ENCODE measurements at places on chromosomes 7 and 10.

DNA sequence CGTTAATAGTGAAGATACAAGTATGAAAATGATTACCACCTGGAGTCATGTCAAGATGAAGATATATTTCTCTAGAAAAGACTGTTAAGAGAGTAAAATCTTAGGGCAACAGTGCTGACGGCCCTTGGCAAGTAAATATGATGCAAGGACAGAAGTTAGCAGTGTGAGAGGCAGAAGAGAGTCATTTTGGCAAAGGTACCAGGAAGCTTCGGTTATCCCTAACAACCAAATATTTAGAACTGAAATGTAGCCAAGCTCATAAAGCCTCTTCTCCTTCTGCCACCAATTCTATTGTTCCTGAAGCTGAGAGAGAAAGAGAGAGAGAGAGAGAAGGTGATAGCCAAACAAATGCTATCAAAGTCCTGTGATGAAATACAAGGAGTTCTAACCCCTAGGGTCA lies 109.6 kb downstream of the MACC1 start:
- peak; percentile 59 for DNase-seq

- peak; percentile 68 for DNase-seq
Measured at GRCh38 chr7:19377611-19378344, 232.6 kb upstream of the FERD3L start.

DNA sequence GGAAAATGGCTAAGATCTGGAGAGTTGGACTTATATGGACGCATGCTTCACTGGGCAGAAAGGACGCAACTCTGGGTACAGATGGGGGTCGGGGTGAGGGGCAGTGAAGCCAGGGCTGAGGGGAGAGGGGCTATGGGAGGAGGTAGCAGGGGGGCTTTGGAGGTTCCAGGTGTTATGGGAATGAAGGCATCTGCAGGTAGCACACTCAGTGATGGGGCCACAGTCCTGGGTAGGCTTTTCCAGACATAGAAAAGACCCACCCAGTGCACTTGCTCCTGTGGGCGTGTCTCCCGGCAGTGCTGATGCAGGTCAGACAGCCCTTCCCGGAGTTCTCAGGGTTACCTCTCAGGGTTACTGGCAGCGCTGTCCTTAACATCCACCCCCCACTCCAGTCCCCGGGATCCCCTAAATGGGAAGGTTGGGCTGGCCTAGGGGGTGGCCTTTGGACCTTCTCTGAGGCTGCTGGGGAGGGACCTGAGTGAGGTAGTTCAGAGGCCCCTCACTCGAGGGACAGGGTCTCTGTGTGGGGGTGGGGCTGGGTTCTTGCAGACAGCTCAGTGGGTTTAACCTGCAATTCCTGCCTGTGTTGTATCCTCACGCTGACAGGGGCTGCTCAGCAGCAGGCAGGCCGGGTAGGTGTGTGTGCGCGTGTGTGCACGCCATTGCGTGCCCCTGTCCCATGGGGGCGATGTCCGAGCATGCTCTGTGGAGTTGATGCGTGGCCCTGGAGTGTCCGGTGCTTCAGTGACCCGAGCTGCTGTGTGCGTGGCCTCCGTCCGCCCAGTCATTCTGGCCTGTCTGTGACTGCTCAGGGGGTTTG lies 6.2 kb downstream of the ZYX start:
- no peak for DNase-seq

- no peak for DNase-seq
Measured at GRCh38 chr10:74151879-74152722, 1.1 kb downstream of the ADK start.

DNA sequence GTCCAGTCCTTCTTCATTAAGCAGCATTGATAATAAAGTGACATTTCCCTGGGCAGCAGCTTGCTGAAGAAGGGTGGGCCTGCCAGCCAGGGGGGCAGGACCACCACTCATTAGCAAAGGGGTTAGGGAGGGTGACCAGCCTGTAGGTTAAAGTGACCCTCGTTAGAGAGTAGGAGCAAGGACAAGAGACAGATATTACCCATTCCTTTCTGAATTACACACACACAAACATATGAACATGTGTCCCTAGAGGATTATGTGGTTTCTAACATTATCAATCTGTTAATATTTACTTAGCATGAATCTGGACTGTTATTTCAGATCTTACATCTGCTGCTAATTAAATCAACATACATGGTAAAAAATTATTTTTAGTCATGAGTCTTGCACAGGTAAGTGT lies 88.9 kb downstream of the CTTNBP2 start:
- DNase-seq, result no peak

DNA sequence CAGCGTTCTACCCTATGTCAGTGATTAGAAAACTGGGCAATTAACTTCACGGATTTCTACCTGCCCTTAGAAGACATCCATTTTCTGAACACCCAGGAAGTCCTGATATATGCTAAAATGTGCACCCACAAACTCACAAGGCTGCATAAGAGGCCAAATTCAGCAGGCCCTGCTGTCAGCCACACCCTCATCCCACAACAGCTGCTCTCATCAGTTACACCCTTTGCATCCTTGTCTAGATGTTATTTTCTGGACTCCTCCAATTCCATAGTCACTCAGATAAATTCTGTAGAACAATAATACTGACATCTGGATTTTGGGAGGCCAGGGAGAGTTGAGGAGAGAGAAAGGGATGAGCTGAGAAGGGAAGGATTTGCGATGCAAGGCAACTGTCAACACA lies 208.9 kb downstream of the TAX1BP1 start:
- DNase-seq, result no peak

DNA sequence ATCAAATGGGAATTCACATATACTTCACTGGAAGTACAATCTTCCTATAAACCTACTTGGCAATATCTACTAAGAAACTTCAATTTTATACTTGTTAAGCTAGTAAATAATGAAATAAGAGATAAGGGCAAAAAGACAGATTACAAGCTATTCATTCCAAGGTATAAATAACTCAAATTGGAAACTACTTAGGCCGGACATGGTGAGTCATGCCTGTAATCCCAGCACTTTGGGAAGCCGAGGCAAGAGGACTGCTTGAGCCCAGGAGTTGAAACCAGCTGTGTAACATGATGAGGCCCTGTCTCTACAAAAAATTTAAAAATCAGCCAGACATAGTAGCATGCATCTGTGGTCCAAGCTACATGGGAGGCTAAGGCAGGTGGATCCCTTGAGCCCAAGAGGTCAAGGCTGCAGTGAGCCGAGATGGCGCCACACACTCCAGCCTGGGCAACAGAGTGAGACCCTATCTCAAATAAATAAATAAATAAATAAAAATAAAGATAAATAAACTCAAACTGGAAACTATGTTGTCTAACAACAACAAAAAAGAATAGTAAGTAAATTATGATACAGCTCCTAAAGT lies 37.6 kb downstream of the ARHGAP21 start:
- no peak for DNase-seq

DNA sequence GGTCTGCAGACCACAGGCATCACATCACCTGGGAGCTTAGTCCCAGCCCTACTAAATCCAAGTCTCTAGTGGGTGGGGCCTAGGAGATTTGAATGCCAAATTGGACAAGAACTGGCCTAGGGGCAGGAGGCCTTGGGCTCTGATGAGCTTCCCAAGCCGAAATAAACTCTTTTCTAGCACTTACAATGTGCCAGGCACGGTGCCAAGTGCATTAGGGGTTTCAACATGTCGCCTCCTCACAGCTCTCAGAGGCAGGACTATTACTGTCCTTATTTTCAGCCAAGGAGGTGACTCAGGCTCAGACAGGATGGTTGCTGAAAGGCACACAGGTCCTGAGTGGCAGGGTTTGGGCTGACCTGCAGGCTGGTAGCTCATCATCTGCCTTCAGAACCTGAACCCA lies 9.2 kb upstream of the CPA1 start:
- peak; percentile 54 for DNase-seq

- no peak for DNase-seq
Measured at GRCh38 chr10:48661441-48661840, 23.2 kb upstream of the WDFY4 start.

- no peak for DNase-seq
Measured at GRCh38 chr10:104328646-104328895, 9.7 kb downstream of the ITPRIP start.

DNA sequence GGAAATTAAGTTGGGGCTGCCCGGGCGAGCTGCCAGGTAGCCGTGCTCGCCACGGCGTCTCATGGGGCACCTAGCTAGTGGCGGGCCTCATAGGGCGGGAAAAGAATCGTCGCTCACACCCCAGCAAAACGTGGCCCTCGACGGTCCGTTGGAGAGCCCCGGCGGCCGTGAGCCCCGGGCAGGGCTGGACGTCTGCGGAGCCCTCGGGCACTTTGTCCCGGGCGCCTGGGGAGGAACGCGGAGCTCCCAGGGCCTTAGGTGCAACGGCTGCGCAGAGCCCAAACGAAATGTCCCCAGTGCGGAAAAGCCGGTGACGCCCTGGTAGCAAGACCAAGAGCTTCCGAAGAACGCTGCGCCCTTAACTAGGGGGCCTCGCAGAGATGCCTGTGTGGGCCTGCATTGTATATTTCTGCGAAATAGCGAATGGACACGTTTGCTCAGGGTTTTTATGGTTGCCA lies 866 bp upstream of the SFMBT2 start:
- no peak for DNase-seq

GRCh38 chr7:69243016-69243415 lies 355.3 kb upstream of the AUTS2 start:
- no peak for DNase-seq

DNA sequence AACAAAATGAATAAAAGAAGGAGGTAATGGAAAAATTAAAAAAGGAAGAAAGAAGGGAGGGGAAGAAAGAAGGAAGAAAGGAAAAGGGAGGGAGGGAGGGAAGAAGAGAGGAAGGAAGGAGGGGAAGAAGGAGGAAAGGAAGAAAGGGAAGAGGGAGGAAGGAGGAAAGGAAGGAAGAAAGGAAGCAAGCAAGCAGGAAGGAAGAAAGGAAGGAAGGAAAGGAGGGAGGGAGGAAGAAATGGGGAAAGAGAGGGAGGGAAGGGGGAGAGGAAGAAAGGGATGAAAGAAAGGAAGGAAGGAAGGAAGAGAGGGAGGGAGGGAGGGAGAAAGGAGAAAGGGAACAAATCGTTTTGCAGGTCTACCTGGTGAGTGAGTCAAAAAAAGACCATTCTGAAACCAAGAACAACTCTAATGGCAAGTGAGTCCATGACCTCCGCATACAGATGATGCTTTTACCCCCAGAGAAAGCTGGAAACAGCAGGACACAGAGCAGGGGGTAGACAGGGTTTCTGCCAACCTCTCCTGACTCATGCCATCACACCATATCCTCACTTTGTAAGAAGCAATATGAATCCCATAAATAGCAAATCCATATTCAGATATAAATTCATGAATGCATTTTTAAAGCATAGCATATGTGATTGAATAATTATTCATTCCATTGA lies 1112.9 kb upstream of the AUTS2 start:
- DNase-seq, result no peak

- DNase-seq, result no peak
Measured at GRCh38 chr7:128352153-128352537, 8.4 kb upstream of the RBM28 start.

GRCh38 chr10:97497572-97498075 lies 598 bp downstream of the MMS19 start:
- DNase-seq, result peak; percentile 66

DNA sequence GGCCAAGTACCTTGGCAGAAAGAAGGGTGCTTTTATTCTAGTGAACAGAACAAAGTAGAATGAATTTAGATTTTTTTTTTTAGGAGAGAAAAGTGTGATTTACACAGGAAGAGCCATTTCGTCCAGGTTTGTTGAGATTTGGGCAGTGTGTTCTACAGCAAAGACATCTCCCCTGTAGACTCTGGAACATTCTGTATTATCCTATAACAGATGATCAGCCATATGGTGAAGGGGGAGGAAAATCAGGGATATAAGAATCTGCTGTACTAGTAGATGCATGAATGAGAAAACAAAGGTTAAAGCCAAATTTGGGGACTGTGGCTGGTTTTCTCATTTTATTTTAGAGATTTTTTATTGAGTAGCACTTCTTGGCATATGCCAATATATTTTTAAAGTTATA lies 453.7 kb upstream of the LRRTM3 start:
- peak; percentile 12 for DNase-seq

DNA sequence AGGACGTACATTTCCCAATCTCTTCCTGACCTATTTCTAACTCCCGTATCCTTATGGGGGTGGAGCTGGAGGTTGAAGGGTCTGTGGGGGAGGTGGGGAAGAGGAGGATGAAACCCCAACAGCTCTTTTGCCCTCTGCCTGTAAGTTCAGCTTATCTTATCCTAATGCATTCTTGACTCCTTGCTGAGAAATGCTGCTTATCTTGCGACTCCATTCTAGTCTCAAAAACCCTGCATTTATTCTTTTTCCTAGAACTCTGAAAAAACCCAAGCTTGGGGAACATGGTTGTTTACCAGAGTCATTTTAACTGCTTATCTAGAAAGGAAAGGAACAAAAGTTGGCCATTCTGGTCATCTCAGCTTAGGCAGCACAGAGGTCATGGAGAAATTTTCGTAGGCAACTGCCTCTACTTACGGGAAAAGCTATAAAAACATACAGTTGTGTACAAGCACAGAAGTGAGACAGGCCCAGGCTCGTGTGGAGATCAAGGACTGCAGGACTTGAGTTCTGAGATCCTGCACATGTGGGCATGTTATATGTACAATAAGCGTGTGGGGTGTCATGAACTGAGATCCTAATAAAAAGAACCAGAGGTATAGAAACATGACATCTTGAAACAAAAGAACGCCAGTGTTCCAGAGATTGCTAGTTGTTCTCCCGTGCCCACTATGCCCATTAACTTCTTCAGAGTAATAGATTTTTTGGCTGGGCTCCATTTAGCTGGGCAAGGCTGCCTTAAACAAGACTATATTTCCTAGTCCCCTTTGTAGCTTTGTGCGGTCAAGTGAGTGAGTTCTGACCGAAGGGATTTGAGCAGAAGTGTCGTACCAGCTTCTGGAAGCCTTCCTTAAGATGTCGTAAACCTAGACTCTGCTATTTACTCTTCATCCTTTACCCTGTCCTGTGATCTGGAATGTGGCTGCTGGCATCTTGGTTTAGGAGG lies 9.6 kb downstream of the INMT start:
- DNase-seq, result no peak

DNA sequence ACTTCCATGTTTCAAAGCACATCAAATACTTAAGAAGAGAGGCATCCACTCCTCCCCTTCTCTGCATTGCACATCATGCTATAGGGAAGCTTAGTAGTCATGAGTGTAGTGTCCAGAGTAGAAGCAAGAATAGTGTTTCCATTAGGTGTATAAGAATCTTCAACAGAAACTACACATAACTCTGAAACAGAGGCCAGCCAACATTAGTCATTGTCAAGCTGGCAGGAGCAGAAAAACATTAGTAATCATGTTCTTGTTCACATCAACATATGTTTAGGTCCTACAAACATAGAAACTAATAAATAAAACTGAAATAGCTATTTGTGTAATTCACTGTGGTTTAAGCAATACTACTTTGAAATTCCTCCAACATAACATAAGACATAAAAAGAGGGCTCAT lies 370.2 kb downstream of the PPP1R3A start:
- no peak for DNase-seq

DNA sequence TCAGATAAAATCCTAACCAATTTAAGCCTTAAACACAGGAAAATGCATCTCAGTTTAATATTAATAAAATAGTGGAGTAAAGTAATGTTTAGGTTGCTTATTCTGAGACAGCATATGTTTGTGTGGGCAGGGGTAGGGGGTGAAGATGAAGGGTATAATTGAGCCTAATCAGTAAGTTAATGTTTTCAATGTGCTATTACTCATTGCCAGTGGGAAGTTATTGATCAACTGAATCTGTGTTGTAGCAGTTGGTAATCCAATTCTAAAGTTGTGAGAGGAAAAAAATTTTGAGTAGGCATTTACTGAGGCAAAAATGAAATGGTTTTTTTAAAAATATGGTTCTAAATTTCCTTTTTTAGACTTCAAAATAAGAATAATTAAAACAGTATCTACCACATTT lies 16.5 kb downstream of the CFAP69 start:
- no peak for DNase-seq

GRCh38 chr7:20220921-20221547 lies 3.9 kb upstream of the MACC1 start:
- DNase-seq, result no peak

Measured in NCI-H446 treated with DMSO at 0.1 percent for 48 hours (cell line).